Fibroblast of the conjunctiva (primary cell): ENCODE measurements at places on chromosomes 7 and 10.

DNA sequence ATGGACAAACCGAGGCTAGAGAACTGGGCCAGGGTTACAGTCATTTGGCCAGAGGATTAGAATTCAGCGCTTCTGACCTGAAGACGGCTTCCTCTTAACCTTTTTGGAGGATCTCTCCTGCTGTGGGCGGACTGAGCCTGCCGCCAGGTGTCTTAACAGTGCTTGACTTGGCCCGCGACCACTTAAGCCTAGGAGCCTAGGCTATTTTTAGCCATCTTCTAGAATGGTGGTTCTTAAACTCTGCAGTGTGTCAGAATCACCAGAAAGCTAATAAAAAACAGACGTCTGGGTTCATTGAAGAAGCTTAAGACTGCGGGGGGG, 722 bp downstream of the MDH2 start:
- no peak for DNase-seq

DNA sequence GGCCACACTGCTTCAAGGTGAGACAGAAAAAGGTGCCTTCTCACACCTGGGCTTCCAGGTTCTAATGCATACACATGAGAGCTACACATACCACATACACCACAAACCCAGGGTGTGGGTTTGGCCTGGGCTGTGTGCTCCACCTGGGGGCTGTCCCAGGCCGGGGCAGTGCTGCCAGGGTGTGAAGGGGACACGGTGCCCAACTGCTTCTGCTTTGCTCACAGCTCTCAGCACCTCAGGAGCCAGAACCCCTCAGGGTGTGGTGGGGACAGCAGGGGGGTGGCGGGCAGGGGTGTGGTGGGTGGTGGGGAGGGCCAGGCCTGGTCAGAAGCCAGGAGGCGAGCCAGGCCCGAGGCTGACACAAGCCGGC, 51.1 kb downstream of the TMEM209 start:
- no peak for DNase-seq

DNA sequence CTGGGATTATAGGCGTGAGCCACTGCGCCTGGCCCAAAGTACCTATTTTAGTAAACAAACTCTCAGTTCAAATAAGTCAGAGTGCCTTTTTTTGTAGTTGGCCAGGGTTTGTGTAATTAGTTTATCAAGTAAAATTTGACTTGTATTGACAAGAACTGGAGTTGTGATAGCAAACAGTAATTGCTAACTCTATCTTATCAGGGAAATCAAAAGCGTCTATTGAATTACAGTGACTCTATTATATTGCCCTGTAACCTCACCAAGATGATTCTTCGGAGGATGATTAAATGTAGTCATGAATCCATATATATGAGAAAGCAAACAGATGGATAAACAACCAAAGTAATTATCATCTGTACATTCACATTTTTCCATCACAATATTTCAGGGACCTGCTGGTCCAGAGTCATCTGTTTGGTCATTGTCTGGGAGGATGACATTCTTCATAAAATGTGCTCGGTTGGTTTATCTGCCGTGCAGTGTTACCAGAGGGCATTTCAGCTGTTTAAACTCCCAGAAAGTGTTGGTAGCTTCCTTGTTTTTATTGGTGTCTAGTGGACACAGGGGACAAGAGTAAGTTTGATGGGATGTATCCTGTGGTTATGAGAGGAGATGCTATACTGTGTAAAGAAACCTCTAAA, 35.6 kb downstream of the DOCK1 start:
- no peak for DNase-seq

DNA sequence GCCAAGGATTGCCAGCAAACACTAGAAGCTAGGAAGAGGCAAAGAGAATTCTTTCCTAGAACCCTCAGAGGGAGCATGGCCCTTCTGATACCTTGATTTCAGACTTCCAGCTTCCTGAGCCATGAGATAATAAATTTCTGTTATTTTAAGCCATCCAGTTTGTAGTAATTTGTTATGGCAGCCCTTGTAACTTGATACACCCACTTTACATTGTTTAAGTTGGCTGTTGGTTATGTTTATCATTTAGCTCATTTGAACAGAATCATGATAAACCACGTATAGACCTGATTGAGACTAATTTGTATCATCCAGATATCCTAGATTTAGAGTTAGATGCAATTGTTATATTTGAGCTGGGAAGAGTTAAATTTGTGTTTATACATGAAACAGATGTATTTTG, 9.4 kb upstream of the TES start:
- no peak for DNase-seq

GRCh38 chr7:93601363-93601762, 26.8 kb upstream of the CALCR start:
- no peak for DNase-seq

- DNase-seq = no peak
Measured at GRCh38 chr7:112322070-112322469, 115.6 kb downstream of the ZNF277 start.

- DNase-seq = no peak
Measured at GRCh38 chr7:22566592-22566991, 66.6 kb upstream of the STEAP1B start.

- DNase-seq = no peak
Measured at GRCh38 chr7:28070297-28071055, 110.1 kb downstream of the JAZF1 start.

- DNase-seq = no peak
Measured at GRCh38 chr7:84591897-84592296, 397.3 kb upstream of the SEMA3A start.

GRCh38 chr7:71077743-71078476, 54.0 kb upstream of the GALNT17 start:
- no peak for DNase-seq

DNA sequence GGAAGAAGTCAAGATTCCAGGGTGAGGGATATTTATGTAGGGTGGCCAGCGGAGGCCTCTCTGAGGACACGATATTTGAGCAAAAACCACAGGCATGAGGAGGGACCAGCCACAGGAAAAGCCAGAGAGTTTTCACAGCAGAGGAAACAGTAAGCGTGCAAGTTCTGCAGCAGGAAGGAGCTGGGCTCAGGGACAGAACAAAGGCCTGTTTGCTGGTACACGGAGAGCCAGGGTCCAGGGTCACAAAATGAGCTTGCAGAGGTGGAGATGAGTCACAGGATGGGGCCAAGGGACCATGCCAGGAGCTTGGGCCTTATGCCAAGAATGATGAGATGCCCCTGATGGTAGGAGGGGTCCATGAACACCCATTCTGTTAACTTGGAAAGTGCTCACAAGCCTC, 283.5 kb downstream of the PLXNA4 start:
- no peak for DNase-seq

DNA sequence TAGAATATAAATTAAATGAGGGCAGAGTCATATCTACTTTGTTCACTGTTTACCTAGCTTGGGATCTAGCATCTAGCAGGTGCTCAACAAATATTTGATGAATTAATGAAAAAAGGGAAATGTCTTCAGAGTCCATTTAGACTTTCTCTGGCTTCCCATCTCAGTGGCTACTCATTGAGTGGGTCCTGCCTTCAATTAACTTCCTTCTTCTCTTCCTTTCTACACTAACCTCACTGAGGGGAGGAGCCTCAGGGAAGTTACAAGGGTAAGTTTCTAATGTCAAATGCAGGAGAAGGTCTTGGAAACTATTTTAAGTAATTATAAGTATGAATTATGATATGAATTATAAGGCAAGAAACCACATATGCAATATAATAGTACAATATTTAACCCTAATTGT, 28.2 kb upstream of the MPP7 start:
- DNase-seq = no peak

GRCh38 chr7:131302876-131303707, 24.6 kb upstream of the MKLN1 start:
- DNase-seq = no peak
